ENCODE measurements at places on chromosomes 2 and 18.

- DNase-seq, result no peak
Measured at GRCh38 chr2:23662466-23662865, 264.5 kb downstream of the ATAD2B start.

- no peak for DNase-seq
Measured at GRCh38 chr2:47313141-47313691, 89.7 kb upstream of the MSH2 start.

- no peak for DNase-seq
Measured at GRCh38 chr2:236572482-236572881, 2.9 kb downstream of the ACKR3 start.

DNA sequence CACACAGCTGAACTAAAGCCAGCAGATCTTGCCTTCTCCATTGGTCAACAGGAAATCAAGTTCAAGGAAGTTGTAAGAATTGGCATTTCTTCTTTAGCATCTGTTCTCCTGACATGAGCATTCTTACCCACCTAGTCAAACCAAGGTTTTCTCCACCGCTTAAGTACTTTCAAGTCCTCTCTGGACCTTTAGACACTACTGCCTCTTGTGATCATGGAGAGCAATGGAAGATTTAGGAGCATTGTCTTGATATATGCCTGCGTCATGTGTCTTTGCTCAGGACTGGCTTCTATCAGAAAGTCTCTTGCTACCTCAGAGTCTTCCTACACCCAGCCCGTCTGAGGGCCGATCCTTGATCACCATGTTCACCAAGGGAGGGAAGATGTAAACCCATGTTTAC, 262.2 kb downstream of the PHLPP1 start:
- no peak for DNase-seq

DNA sequence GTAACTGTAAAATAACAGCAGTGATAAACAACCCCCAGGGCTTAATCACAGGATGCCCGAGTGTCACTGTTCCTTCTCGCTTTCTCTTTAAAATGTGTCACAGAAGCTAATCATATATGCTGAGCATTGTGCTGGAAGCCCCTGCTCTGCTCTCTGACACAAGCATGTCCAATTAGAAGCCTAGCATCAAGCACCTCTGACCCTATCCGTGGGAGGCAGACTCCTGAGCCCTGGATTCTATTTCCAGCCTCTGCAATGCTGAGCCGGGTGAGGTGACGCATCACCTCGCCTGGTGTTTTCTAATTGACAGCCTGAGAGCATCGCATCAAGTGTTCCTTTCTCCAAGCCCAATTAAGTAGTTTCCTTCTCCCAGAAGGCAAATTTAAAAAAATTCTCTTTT, 19.7 kb upstream of the SCG2 start:
- no peak for DNase-seq

DNA sequence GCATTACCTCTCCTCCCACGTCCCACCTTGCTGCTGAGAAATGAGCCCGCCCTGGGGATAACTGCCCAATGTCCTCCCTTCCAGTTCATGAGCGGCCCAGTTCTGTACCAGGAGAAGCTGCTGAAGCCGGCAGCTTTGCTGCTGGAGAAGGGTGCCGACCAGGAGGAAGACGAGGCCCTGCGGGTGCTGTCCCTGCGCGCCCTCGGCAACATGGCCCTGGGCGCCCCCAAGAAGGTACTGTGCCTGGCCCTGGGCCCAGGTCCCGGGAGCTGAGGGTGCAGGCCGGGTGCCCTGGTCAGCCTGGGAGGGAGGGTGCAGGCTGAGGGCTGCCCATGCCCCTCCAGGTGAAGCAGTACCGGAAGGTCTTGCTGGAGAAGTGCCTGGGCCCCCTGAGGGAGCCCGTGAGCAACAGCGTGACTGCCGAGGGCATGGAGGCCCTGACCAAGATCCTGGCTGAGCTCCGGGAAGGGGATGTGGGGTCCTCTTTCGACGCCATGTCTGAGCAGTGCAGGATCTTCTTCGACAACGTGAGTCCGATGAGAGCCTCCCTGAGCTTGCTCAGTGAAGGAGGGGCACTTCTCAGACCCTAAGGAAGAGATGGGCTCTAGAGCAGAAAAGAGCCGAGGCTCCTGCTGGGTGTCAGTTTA, 25.7 kb downstream of the HJURP start:
- DNase-seq, result no peak

GRCh38 chr2:31980674-31981356, 30.0 kb downstream of the MEMO1 start:
- peak; percentile 17 for DNase-seq

DNA sequence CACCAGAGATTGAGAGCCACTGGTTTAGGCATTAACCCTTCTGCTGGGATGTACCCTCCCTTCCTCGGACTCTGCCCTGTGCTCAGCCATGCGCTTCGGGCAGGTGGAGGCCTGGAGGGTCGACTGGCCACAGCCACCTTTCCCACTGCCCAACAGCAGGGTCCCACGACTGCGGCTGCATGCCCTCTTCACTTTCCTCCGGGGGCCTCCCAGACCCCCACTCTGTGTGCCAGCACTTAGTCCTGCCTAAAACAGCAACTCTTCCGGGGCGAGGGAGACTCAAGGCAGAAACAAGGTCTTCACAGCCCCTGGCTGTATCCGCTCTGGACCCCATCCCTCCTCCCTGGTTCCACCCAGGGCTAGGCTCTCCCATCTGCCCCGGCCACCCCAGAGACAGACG, 31.3 kb upstream of the BIN1 start:
- no peak for DNase-seq

GRCh38 chr2:45253151-45253550, 243.9 kb upstream of the SIX2 start:
- no peak for DNase-seq

GRCh38 chr2:214169736-214170135, 241.1 kb upstream of the VWC2L start:
- no peak for DNase-seq

DNA sequence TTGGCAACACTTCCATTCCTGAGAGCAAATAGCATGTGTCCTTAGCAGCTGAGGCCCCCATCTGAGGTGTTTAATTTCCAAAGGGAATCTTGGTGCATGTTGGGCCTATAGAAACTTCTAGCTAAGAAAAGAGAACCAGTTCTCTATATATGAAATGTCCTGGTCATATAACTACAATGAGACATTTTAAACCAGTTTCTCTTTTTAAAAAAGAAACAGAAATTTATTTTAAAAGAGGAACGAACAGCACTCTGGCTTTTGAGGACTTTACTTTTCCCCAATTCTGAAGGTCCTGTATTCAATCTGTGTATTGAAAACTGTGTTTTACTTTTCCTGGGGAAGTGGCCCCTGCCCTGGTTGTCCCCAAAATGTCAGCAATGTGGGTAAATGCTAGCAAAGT, 309.5 kb upstream of the STON1 start:
- DNase-seq, result no peak

- DNase-seq, result no peak
Measured at GRCh38 chr18:78521744-78522143, 457.9 kb upstream of the SALL3 start.

GRCh38 chr2:106208874-106209273, 14.8 kb upstream of the UXS1 start:
- DNase-seq, result no peak

- no peak for DNase-seq
Measured at GRCh38 chr2:219901155-219901554, 273.7 kb downstream of the SLC4A3 start.

DNA sequence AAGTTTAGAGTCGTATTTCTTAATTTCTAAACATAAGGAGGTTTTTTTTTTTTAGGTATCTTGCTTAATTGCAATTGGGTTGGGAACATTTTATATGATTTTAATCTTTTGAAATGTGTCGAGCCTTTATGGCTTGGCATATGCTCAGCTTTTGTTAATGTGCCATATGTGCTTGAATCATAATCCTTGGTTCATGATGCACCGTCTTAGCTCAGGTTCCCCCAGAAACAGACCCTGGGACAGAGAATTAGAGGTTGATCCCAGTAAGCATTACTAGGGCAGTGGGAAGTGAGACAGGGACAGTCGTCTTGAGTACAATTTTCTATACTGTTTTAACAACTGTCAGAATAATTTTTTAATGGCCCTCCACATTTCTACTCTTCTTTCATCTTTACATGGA, 9.3 kb downstream of the CHCHD5 start:
- no peak for DNase-seq

GRCh38 chr2:60958800-60959199, 58.7 kb upstream of the PEX13 start:
- DNase-seq, result no peak

DNA sequence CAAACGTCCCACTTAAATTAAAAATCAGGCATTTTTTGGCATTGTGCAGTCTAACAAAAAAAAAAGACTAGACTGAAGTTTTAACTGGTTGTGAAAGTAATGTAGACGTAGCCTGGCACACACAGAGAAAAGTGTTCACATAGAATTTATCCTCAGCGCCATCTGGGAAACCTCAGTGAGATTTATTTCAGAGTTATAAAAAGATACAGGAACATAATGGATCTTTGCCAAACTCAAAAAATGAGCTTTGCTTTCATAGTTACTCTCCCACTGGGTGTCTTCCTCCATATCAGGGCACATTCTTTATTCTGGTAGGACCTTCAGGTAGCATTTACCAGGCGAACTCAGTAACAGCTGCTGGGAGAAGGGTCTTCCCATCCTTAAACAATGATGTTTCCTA, 532.4 kb upstream of the SALL3 start:
- no peak for DNase-seq

DNA sequence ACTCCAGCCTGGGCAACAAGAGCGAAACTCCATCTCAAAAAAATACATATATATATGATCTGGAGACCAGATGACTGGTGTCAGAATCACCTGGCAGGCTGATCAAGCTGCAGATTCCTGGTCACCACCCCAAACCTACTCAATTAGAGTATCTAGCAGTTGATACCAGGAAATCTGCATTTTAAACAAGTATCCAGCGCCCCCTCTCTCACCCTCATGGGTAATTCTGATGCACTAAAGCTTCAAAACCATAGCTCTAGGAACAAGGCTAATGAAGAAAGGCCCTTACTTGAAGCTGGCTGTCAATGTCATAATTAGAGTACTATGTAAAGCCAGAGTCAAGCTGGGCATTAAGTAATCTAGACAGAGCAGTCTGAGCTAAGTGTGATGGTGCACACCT, 25.0 kb upstream of the PCBP1 start:
- no peak for DNase-seq

DNA sequence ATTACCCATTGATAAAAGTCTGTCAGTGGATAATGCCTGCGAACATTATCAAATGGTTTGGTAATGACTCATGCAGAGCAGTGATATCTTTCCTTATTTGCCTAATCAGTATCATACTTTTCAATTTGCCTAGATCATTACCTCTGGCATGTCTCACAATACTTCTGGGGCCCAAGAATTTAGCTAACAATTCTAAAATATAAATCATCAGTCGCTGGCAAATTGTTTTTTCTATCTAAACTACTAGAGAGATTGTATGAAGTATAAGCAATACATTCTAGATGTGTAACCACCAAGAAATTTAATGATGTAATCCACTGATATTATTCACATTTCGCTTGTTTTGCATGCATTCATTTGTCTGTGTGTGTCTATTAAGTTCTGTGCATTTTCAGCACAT, 191.2 kb upstream of the CDH19 start:
- DNase-seq, result peak; percentile 24

- no peak for DNase-seq
Measured at GRCh38 chr2:79945653-79946445, 358.7 kb downstream of the LRRTM1 start.

DNA sequence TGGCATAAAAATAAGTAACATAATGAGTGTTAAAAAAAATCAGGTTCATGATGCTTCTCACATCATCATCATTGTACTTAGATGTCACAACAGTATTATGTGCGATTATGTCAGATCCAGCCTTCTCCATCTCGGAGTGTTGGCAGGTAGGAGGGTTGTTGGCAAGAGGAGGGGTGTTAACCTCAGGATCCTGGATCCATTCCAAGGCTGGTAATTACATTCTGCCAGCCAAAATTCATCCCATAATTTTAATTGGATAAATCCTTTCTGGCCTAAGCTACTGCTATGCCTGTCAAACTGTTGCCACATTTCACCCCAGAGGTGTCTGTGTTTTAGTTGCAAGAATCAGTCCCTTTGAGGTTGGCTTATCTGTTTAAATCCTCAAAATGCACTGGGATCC, 891 bp upstream of the FTCDNL1 start:
- DNase-seq, result no peak

DNA sequence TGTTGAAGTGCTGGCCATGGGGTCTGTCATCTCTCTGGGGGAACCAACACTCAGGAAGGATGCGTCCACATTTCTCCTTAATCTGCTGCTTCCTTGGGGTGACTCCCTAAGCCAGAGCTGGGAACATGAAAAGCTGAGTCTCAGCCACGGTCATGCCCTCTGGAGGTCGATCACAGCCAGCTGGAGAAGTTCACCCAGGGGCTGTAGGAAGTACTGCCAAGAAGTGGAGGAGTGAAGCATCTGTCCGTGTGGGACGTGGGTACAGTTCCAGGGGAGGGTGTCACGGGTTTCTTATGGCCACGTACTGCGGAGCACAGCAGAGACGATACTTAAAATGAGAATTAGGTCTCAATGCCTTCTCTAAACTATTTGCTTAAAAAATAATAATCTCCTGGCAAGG, 42.4 kb upstream of the IGFBP2 start:
- no peak for DNase-seq

GRCh38 chr2:133660510-133660909, 92.2 kb upstream of the NCKAP5 start:
- DNase-seq, result no peak

DNA sequence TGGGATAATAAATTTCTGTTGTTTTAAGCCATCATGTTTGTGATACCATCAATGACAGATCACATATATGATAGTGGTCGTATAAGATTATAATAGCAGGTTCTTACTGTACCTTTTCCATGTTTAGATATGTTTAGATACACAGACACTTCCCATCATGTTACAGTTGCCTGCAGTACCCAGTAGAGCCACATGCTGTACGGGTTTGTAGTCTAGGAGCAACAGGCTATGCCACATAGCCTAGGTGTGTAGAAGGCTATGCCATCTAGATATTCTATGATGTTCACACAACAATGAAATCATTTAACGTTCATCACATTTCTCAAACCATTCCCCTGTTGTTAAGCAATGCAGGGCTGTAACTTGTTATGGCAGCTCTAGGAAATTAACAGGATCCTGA, 132.9 kb upstream of the SH3BP4 start:
- DNase-seq, result no peak

DNA sequence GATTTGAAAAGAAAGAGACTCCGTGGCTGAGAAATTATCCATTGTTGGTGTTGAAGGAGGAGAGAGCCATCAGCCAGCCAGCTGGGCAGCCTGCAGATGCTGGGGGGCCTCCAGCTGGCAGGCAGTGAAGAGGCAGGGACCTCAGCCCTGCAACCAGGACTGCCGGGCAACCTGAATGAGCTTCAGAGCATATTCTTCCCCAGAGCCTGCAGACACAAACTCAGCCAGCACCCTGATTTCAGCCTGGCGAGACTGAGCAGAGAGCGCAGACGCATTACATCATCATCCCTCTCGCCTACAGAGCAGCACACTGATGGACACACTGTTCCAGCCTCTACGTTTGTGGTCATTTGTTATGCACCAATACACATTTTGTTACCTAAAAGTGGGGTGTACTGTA, 150.7 kb upstream of the RAB6C start:
- DNase-seq, result no peak

- DNase-seq, result no peak
Measured at GRCh38 chr2:48482769-48483168, 47.2 kb upstream of the STON1 start.

- DNase-seq, result no peak
Measured at GRCh38 chr18:78685980-78686530, 293.6 kb upstream of the SALL3 start.
